ENCODE measurements at places on chromosomes 16 and 17.

DNA sequence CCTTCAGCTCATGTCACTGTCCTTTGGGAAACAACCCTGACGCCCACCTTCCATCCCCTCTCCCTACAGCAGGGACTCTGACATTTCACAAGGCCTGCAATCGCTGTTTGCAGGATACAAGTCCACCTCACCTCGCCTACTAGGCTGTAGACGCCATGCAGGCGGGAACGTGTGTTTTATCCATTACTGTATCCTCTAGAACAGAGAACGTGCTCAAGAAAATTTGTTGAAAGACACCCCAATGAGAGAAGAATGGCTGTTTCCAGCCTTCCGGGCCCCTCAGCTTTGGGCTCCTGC is 1.5 kb upstream of the TTYH2 start:
- no peak for DNase-seq

DNA sequence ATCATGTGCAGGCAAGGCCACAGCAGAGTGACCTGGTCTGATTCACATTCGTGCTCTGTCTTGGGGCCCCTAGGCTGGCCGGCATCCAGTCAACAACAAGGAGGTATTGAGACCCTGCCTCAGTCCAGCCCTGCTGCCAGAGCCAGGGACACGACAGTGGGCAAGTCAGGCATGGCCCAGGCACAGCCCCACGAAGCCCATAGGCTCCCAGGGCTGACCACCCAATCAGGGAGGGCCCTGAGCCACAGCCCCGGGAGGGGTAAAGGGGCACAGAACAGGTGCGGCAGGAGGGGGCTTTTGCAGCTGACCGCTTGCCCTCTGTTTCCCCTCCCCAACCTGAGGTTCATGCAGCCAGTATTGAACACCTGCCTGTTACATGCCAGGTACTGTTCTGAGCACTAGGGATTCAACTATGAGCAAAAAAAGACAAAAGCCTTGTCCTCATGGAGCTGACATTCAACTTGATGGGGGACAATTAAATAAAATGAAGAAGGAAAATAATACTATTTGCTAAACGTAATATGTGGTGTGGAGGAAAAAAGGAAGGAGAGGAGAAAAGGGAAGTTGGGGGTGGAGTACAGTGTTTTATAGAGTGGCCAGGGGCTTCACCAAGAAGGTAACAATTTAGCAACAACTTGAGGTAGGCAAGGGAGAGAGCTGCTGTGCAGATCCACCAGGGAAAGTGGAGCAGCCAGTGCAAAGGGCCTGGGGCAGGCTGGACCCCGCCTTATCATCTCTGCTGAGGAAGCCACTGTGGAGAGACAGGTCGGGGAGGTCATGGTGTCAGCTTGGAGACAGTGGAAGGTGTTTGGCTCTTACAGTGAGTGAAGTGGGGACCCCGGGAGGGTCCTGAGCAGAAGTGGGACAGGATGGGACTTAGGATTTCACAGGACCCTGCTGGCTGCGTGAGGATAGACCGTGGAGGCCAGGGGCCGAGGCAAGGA is 6.1 kb downstream of the DRC3 start:
- no peak for DNase-seq

- peak; percentile 63 for DNase-seq
Observed at GRCh38 chr17:63249256-63250004, 196.7 kb downstream of the CYB561 start.

GRCh38 chr16:48106446-48106845 is 49.3 kb downstream of the ABCC12 start:
- DNase-seq: no peak
